ENCODE measurements at places on chromosomes 1 and 21.
A peak's percentile ranks its signal among the peaks of the same experiment; 100 is the strongest.

- no peak for DNase-seq
These were observed 38.2 kb downstream of the ETS2 start for GRCh38 chr21:38843806-38844503.

DNA sequence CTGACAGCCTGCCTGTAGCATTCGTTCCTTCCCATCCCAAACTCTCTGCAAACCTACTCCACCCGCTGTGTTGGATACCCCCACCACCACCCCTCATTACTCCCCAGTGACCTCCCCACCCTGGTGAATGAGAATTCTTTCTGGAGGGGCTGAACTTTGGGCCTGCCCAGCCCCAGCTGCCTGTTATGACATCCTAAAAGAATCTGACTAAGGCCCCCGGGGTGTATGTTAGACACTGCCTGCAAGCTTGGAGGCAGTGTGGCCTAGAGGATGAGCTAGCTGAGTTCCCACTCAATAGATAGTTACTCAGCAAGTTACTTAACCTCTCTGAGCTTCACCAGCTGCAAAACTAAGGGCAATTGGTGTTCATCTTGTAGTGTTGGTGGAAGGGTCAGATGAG is 110.2 kb upstream of the FGGY start:
- DNase-seq, result no peak

DNA sequence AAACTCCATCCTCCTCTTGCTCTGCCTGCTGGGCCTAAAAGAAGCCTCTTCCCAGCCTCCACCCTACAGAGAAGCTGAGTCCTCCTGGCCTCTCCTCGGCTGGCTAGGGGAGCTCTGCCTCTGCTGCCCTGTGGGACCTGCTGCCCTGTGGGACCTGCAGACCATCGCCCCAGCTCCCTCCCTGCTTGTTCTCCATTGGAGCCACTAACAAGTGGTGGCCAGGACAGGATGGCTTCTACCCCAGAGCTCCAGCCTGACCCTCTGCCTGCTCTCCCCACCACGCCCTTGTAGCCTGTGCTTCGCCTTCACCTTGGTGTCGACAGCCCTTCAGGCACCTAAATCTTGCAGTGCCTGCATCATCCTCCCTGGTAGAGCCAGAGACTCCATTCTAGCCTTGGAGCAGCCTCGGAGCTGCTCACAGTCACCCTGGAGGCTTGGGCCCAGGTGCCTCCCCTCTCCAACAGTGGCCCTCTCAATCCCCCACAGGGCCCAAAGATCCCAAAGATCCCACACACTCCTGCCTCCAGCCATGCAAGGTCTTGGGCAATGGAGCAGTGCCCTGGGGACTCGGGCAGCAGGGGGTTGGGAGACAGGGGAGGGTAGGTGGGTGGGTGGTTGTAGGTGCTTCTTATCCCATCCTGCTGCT is 3.0 kb downstream of the EPS8L3 start:
- no peak for DNase-seq

DNA sequence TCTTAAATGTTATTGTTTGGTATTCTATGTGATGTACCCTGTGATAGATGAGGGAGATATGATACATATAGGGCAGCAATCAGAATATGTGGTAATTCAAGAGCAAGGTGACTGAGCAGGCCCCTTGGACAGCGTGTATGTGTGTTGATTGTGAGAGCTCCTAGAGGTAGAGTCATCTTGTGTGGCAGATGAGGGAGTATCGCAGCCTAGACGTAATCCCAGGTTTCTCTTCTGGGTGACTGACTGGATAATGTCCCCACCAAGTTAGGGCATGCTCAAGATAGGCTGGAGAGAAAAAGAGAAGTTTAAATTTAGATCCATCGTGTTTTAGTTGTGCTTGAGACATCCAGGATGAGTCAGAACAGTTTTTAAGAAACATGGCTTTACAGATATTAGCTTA is 185.3 kb downstream of the ZP4 start:
- no peak for DNase-seq

GRCh38 chr21:35927262-35927661 is 133.1 kb downstream of the SETD4 start:
- no peak for DNase-seq

- no peak for DNase-seq
These were observed 15.0 kb downstream of the RHBG start for GRCh38 chr1:156384007-156384406.

- no peak for DNase-seq
These were observed 5.6 kb upstream of the PCBP3 start for GRCh38 chr21:45637883-45638282.

DNA sequence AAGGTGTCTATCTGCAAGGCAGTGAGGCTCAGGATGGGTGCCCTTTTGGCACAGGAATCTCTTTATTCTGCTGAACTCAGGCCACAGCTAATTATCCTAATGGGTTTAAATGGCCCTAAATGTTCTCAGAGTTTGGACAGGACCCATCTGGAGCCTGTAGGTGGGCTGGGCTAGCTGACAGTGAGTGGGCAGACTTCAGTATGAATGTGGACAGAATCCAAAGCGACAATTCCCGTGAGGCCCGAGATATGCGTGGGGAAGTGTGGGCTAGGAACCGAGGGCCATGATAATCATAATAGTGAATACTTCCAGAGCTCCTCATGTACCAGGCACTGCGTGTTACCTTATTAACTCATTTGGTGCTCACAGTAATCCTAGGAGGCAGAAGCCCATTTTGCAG is 165.3 kb downstream of the GRIK3 start:
- DNase-seq, result no peak

DNA sequence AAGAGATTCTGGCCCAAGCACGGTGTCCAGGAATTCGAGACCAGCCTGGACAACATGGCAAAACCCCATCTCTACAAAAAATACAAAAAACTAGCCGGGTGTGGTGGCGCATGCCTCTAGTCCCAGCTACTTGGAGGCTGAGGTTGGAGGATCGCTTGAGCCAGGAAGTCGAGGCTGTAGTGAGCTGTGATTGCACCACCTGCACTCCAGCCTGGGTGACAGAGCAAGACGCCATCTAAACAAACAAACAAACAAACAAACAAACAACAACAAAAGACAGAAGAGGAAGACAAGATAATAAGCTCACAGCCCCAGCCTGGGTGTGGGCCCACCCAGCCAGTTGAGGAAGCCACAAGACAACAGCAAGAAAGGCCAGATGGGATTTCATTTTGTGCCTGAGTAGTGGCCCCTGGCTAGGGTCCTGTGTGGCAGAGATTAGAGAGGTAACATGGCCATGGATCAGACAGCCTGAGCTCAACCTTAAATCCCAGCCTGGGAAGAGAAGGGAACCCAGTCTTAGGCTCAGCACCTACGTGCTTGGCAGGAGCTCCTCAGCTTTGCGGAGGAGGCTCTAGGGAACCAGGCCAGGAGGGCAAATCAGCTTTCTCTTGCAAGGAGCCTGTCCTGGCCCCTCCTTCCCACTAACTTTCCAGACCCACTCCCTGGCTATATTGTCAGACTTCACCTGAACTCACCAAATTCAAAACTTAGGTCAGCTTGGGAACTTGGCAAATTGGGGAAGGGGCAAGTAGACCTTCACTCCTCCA is 4.9 kb upstream of the BEST4 start:
- no peak for DNase-seq

- no peak for DNase-seq
These were observed 30.1 kb downstream of the RHEX start for GRCh38 chr1:206082831-206083695.

- no peak for DNase-seq
These were observed 36.8 kb upstream of the ASPM start for GRCh38 chr1:197183195-197183748.

DNA sequence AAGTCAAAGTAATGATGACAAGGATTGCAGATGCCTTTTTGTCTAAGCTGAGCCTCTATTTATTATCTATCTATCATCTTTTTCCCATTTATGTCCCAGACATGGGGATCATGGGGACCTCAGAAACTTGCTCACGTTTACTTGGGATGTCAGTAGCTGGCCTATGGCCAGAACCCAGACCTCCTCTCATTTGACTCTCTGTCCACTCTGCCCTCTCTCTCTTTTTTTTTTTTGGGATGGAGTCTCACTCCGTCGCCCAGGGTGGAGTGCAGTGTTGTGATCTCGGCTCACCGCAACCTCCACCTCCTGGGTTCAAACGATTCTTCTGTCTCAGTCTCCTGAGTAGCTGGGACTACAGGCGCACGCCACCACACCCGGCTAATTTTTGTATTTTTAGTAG is 3.7 kb upstream of the ID3 start:
- no peak for DNase-seq

- no peak for DNase-seq
These were observed 115.6 kb downstream of the PGBD5 start for GRCh38 chr1:230310381-230311163.

GRCh38 chr1:6370006-6370405 is 23.6 kb downstream of the ACOT7 start:
- no peak for DNase-seq

DNA sequence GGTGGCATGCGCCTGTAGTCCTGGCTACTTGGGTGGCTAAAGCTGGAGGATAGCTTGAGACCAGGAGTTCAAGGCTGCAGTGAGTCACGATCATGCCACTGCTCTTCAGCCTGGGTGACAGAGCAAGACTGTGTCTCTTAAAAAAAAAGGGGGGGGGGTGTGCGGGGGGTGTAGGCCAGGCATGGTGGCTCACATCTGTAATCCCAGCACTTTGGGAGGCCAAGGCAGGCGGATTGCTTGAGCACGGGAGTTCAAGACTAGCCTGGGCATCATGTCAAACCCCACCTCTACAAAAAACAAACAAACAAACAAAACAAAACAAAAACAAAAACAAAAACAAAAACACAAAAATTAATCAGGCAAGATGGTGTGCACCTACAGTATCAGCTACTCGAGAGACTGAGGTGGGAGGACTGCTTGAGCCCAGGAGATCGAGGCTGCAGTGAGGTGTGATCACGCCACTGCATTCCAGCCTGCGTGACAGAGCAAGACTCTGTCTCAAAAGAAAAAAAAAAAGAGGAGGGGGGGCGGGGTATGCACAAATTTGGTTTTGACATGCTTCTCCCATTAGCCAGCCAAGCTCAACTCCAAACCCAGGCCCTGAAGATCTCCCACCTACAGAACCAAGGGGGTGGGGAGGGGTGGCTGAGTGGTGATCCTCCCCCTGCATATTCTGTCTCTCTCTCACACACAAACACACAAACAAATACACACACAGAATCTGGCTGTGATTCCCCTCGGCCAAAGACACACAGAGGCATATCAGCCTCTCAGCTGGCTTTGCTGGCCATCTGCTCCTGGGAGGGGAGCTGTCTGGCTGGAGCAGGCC is 3.1 kb downstream of the PTAFR start:
- no peak for DNase-seq

- DNase-seq, result peak; percentile 10
These were observed 17.8 kb upstream of the PGM1 start for GRCh38 chr1:63575340-63575826.

GRCh38 chr1:159771127-159771895 is 9.5 kb upstream of the DUSP23 start:
- DNase-seq, result no peak

GRCh38 chr1:169309178-169310166 is 58.1 kb downstream of the NME7 start:
- DNase-seq, result no peak

- DNase-seq, result no peak
These were observed 102.1 kb upstream of the ZBTB40 start for GRCh38 chr1:22349362-22350043.

DNA sequence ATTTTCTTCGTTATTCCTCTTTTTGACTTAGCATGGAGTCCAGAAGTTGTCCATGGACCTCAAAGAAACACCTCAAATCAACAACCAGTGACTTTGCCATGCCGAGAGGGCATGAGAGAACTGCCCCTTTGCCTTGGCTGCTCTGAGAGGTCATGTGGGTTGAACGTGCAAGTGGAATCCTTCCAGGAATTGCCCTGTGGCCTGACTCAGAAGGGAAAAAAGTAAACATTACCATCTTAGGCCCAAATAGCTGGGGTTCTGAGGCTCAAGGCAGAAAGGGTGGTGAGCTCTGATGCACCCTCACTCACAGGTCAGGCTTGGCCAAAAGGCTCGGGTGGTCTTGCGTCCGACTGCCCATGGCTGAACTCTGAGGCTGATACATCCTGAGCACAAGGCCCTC is 15.1 kb downstream of the STUM start:
- DNase-seq, result no peak

GRCh38 chr1:160837558-160838205 is 25.0 kb downstream of the CD244 start:
- DNase-seq, result no peak

- no peak for DNase-seq
These were observed 79.0 kb upstream of the CAPZB start for GRCh38 chr1:19564366-19564765.

- DNase-seq, result no peak
These were observed 234.4 kb downstream of the KCNT2 start for GRCh38 chr1:196373798-196374197.

DNA sequence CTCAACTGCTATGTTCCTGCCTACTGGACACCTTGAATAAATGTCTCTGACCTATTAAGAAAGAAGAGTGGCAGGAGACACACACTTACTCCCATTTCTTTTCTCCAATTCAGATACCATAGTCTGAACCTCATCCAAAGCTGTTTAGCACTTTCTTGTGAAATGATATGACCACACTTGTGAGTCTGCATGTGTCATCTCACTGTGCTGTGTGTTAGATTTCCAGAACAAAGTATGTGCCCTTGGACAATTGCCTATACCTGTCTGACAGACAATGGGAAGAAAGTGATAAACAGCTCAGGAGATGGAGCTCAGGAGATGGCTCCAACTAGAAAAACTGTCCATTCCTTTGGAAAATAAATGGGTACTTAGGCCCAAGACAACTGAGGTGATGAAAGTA is 48.4 kb downstream of the USP48 start:
- no peak for DNase-seq

GRCh38 chr1:111884772-111885443 is 104.6 kb downstream of the KCND3 start:
- DNase-seq, result no peak

DNA sequence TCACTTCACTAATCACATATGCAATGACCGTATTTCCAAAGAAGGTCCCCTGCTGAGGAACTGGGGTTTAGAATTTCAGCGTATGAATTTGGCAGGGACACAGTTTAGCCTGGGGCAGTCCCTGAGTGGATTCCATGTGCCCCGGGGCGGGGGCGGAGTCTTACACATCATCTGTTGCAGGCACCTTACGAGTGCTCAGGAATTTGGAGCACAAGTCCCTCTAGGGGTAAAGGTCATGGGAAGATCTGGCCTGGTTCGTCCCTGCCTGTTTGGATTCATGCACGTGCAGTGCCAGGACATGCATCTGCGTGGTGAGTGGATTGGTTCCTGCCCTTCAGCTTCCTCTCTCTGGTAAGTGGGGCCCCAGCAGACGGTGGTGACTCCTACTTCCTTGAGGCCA is 208.3 kb upstream of the C1orf174 start:
- no peak for DNase-seq

GRCh38 chr1:58432851-58433668 is 113.5 kb downstream of the OMA1 start:
- DNase-seq, result no peak
